NCI-H1436 (cell line): ENCODE measurements at places on chromosomes 7 and 10.
A peak's percentile ranks its signal among the peaks of the same experiment; 100 is the strongest.

DNA sequence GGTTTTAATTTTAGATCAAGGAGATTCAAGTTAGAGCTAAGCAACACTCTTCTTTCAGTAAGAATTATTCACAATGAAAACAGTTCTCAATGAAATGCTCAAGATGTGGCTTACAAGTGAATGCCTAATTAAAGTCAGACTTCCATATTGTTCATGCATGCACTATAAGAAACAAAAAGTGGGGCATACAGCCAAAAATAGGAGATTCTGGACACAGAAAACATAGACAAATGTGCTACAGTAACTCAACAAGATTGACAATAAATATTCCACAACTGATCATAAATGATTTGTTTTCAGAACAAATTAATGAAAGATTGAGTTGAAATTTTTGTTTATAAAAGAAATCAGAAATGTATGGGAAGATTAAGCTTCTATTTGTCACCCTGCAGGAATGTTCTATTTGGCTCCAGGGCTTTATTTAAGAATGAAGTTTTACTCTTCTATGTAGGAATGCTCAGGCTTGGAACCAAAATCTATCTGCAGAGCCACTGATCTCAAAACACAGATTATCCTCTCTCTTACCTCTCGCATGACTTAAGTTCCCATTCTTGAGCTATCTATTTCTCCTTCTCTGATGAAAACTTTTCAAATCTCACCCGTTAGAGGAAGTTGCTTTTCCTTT is 89.0 kb upstream of the PIP4K2A start:
- DNase-seq = no peak

DNA sequence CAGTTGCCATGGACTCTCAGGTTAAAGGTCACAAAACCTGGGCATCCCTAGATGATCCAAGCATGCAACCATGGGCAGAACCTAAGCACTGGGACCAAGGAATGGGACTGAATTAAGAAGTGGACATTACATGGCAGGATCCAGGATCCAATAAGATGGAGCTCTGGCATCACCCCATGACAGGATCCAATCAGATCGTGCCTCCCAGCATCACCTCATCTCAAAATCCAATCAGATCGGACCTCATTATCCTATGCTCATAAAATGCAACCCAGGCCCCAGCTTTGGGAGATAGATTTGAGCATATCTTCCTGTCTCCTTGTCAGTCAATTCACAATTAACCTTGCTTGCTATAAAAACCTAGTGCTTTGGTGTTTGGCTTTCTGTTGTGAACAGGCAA is 616.1 kb downstream of the PARD3 start:
- peak; percentile 40 for DNase-seq

DNA sequence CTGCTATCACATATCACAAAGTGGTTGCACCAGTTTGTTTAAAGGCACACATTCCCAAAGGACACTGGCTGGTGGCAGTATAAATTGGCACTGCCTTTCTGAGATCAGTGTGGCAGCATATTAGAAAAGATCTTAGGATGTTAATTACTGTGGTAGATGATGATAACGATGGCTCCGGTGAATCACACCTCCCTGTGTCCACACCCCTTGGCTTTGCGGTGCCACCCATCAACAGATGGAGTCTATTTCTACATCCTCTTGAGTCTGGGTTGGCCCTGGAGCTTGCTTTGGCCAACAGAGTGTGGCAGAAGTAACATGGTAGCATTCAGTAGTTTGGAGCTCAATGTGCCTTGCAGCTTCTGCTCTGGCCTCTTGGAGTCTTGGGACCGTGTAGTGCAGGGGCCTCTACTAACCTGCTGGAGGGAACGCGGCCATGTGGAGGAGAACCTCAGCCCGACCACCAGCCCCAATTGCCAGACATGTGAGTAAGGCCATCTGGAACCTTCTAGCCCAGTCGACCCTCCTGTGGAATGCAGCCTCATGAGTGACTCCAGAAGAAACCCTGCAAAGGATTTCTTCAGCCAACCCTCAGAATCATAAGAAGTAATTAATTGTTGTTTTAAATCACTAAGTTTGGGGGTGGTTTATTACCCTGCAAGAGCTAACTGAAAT is 27.2 kb upstream of the PLEKHA1 start:
- no peak for DNase-seq

- no peak for DNase-seq
Measured at GRCh38 chr7:155692317-155692716, 47.9 kb downstream of the RBM33 start.

GRCh38 chr7:47759056-47759706 is 177.3 kb upstream of the TNS3 start:
- no peak for DNase-seq

GRCh38 chr10:26000971-26001370 is 66.9 kb downstream of the MYO3A start:
- no peak for DNase-seq

DNA sequence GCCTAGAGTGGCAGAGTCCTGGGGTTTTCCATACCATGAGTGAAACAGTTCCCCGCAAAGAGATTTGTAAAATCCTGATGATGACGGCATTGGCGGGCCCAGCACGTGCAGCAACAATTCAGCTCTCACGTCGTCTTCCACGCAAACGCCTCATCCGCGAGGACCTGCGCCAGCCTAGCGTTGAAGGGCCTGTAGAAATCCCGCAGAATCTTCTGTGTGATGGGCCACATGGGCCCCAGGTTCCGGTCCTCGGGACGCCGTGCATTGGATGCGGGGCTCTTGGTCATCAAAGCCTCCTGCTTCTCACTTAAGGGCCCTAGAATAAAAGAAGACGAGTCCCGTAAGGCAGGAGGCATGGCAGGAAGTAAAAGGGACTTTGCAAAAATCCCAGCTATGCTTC is 83.4 kb downstream of the CHST15 start:
- DNase-seq = no peak

DNA sequence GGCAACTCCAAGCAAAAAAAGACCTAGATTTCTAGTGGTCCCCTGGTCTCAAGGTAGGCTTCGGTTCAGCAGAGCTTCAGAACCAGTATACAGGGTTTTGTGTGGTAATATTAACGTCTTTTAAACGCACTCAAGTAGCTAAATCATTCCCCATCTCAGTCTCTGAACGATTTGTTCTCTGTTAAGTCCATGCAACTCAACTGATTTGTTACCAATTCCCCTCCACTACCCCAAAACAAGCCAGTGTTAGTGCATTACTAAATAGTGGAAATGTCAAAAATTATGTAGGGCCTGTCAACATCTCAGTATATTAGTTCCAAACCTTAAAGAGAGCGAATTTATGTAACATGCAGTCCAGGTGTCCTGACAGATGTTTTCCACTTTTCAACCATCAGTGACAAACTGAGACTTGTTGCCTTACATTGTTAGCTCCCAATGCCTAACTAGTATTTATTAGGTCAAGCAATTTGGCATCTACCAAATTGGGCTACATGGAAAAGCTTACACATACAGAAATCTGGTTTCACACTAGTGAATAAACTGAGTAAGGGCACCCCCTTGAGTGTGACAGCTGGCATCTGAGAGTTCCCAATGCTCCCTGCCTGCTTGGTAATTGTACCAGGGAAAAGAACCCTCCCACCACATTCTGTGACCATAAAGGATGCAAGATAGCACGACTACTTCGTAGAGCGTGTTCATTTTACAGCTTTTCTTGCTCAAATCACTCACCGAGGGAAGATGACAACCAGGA is 12.2 kb downstream of the HNRNPA2B1 start:
- no peak for DNase-seq

GRCh38 chr10:130485236-130485957 is 349.2 kb downstream of the GLRX3 start:
- DNase-seq = no peak

DNA sequence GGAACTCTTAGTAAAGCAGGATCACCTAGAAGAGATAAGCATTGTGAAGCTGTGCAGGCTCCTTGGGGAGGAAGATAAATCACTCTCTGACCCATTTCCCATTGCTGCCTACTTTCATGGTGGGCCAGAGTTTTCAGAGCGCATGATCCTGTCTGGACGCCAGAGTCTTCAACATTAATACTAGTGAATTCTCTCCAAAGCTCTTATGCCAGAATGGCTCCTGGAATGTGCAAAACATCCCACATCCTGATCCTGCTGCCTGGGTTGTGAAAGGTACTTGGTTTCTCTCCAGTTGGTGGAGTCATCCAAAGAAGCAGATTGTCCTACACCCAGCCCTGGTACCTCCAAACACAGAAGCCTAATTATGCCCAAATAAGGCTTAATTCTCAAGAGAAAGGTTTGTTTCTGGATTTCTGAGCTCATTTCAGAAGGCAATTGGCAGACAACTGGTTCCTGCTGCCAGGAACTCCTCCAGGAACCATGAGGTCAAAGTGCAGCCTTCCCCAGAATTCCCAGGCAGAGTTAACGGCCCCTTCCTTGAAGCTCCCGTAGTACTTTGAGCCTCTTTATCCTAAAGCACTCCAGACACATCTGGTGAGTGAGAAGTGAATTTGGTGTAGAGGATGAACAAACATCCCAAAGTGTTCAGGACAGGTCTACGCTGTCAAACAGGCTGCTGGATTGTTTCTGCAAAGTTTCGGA is 495.2 kb downstream of the PLXNA4 start:
- no peak for DNase-seq

DNA sequence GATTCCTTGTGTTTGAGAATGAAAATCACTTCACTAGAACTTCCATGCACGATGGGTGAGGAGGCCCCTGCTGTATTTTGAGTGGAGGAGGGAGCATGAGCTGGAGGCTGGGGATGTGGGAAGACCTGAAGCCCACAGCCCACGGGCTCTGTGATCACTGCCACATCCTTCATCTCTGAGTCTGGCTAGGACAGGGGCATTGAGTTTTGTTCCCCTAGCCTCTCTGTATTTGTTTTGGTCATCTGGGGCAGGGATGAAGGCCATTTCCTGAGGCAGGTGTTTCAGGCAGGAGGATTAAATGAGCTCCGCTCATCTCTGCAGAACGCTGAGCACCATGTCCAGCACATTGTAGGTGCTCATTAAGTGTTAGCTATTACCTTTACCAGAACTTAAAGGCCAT is 293.6 kb downstream of the GLRX3 start:
- DNase-seq = no peak

DNA sequence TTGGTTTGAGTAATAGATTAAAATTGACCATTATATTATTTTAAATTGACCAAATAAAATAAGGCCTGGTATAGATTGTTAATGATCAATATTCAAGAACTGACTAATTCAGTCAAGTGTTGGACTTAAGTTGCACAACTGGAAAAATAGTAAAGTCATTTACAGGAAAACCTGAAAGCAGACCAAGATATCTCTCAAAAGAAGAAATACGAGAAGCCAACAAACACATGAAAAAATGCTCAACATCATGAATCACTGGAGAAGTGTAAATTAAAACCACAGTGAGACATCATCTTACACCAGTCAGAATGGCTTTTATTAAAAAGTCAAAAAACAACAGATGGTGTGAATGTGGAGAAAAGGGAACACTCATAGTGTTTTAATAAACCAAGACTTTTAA is 80.4 kb upstream of the MALRD1 start:
- no peak for DNase-seq

- DNase-seq = no peak
Measured at GRCh38 chr7:107939573-107940489, 48.8 kb downstream of the DLD start.

- DNase-seq = no peak
Measured at GRCh38 chr10:47456794-47457527, 27.0 kb downstream of the ANXA8 start.

DNA sequence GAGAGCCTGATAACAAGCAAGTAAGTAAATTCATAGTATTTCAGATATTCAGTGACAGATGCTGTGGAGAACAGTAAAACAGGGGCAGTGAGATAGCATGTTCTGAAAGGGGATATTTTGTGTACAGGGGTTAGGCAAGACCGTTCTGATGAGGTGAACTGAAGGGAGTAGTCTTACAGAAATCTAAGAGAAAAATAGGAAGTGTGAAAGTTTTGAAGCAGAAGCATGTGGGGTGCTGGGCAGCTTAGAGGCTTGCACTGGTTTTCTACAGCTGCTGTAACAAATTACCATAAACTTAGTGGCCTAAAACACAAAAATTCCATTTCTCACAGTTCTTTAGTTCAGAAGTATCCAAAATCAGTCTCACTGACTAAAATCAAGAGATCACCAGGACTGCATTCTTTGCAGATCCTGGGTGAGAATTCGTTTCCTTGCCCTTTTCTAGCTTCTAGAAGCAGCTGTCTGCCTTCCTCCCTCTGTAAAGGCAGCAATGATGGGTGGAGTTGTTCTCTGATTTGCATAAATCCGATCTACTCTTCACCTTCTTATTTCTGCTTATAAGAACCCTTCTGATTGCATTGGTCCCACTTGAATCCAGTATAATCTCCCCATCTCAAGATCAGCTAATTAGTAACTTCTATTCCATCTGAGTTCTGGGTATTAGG is 7.5 kb upstream of the KLF14 start:
- DNase-seq = no peak

GRCh38 chr10:9951481-9952257 is 1066.0 kb upstream of the CELF2 start:
- DNase-seq = no peak

GRCh38 chr10:103787331-103787730 is 68.0 kb downstream of the SH3PXD2A start:
- no peak for DNase-seq

DNA sequence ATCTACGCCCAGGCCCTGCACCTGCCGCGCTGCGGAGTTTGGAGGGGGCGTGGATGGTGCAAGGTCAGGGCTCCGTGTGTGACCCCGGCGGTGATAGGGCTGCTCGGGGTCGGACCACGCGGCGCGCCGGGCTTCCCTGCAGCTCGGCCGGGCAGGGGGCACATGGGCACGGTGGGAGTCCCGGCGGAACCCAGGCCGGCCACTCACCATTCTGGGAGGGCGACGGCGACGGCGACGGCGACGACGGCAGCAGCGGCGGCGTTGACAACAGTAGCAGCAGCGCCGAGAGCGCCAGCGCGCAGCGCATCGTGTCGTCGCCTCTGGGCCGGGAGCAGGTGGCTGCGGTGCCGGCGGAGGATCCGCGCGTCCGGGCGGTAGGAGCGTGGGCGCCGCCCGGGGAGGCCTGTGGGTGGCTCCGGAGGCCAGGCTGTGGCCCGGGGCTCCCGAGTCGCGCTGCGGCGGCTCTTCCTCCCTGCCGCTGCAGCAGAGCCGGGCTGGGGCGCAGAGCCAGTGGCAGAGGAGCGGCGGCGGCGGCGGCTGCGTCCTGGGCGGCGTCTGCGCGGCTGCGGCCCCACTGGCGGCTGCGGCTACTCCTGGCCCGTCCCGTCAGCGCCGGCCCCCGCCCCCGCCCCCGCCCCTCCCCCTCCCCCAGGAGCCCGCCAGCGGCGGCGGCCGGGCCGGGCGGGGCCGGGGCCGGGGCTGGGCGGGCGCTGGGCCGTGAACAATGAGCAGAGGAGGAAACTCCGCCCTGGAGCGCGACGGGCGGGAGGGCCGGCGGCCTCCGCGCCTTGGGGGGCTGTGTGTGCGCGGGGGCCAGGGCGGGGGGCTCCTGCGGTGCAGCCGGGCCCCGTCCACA is at the start of gene PODXL:
PODXL (minus strand) TSS at position 576 of the 856 bp plus-strand sequence; CDS start at position 307, 269 bp downstream.
- DNase-seq = peak; percentile 61

GRCh38 chr10:90451283-90451682 is 406.6 kb downstream of the HTR7 start:
- DNase-seq = no peak

- peak; percentile 26 for DNase-seq
Measured at GRCh38 chr10:77926566-77927401, at the start of gene DLG5. Gene DLG5 (minus strand): TSS chr10:77926755. CDS start chr10:77926520, 235 bp downstream.

- DNase-seq = no peak
Measured at GRCh38 chr7:36130236-36130945, 22.7 kb upstream of the EEPD1 start.

GRCh38 chr10:6520138-6520537 is 59.9 kb downstream of the PRKCQ start:
- DNase-seq = no peak

- DNase-seq = no peak
Measured at GRCh38 chr7:116717137-116717536, 45.1 kb downstream of the MET start.
